ENCODE measurements at places on chromosomes 16 and 17.

DNA sequence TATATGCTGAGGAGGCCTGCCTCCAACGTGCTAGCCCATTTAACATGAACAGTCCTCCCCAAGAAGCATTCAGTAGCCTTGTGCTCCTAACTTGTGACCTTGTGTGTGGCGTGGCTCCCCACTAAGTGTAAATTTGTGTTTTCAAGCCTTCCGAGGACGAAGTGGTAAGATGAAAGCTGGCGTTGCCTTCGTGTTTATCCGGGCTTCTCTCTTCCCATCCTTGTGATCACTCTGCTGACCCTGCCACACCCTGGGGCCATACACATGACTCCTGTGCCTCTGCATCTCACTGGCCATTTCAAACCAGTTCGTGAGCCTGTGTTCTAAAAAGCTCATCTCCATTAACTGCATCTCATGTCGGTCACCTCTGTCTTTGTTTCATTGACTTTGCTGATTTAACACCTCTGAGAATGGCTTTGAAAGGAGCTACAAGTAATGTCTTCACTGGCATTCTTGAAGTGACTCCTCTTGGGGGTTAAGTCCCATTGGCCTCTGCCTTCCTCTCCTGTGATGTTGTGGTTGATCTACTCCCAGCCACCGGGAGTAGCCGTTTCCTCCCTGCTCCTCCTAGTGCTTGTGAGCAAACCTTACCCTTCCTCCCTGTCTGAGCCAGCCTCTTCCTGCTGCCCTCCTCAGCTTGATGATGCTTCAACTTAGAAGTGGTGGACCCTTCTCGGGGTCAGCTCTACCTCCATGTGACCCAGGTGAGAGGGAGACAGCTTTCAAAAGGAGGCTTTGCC lies 27.4 kb upstream of the NAGLU start:
- peak; percentile 70 for DNase-seq

GRCh38 chr17:75219815-75220214 lies 14.3 kb downstream of the NUP85 start:
- no peak for DNase-seq

GRCh38 chr17:2064520-2064971 lies 9.6 kb downstream of the HIC1 start:
- no peak for DNase-seq

DNA sequence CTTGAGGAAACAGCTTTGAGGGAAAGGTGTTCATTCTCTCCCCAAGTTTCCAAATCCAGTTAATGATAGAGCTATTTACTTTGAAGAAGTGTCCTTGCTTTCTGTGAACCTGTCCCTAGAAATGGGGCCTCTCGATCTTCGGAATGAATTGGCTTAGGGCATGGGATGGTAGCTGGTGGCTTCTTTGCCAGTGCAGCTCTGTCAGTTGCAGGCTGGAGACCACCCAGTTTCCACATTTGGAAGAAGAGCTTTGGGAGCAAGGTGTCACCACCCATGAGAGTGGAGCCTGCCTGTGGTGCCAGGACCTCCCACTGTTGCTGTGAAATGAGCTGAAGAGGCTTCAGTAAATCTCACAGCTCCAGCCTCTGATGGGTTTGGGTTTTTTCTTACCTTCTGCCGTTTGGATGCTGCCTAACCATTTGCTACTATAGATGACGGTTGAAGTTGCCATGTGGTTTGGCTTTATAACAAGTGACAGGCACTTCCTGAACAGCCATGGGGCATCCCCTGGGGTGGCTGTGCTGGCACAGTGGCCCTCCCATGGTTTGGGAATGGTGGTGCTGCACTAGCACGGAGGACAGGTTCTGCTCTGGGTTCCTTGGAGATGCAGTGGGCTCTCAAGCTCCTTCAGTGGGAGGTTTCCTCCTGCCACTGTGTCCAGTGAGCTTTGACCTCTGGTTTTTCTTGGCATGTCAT lies 19.5 kb upstream of the SLC5A10 start:
- DNase-seq, result no peak

- no peak for DNase-seq
These were observed 31.1 kb upstream of the ZFPM1 start for GRCh38 chr16:88421871-88422433.

- DNase-seq, result no peak
These were observed 2.7 kb downstream of the GCGR start for GRCh38 chr17:81806461-81807209.

- no peak for DNase-seq
These were observed 28.1 kb upstream of the KRT17 start for GRCh38 chr17:41652461-41652970.

DNA sequence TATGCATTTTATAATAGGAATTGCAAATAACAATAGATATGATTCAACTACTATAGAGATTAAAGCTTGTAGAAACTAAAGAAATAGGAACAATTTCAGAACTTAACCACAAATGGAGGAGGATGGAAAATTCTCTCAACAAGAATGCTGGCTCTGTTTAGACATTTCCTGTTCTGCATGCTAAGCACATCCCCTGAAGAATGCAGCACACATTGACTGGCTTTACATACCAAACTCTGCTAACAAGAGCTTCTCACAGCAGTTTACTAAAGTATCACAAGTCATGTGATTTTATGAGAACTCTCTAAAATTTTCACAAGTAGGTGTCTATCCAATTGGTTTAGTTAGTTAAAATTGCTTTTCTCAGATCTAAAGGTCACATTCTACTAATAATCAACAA lies 85.2 kb downstream of the SPAG9 start:
- DNase-seq, result no peak

- no peak for DNase-seq
These were observed 5.7 kb upstream of the KRT13 start for GRCh38 chr17:41511116-41511515.

DNA sequence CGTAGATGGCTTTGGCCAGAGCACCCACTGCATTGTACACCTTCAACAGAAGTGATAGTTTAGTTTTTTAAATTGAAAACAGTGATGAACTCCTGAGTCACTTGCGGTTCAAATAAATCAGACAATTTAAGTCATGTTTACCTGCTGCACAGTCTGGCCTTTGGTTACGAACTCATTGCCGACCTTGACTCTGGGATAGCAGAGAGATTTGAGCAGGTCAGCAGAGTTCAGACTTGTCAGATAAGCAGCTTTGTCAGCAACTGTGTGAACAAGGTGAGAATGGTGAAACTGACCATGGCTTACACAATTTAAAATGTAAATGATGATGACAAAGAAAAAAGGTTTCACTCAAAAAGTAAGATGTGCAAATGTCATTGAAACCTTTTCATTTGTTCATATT lies 9.3 kb downstream of the MYH4 start:
- no peak for DNase-seq

DNA sequence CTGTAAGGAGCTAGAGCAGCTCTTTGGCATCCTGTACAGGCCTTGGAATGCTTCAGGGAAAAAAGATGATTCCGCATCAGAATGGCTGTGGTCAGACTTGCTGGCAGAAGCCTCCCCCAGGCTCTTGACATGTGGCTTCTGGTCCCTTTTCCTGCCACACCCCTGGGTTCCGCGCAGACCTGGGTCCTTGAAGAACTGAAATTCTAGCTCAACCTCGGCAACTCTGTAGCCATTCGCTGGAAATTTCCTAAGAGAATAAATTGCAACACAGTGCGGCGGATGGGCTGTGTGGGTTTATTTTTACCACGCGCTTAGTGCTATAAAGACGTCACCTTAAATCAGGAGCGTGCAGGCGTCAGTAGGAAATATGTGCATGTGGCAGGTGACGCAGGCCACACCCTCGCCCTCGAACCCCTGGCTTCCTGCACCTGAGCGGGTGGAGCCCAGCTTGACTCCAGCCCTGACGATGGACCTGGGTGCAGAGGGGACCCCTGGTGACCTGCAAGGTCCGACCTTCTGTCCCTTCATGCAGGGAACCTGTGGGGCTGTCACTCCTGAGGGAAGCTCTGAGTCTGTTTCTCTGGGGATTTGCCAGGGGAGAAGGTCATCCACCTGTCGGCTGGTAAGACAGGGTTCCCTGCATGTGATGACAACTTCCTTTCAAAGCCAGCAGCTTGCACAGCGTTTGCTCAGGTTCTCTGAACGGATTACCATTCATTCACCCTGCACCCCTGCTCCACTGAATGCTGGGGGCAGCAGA lies 46.3 kb downstream of the METRNL start:
- no peak for DNase-seq

GRCh38 chr17:8109661-8110455 lies 8.5 kb downstream of the ALOXE3 start:
- DNase-seq, result no peak

DNA sequence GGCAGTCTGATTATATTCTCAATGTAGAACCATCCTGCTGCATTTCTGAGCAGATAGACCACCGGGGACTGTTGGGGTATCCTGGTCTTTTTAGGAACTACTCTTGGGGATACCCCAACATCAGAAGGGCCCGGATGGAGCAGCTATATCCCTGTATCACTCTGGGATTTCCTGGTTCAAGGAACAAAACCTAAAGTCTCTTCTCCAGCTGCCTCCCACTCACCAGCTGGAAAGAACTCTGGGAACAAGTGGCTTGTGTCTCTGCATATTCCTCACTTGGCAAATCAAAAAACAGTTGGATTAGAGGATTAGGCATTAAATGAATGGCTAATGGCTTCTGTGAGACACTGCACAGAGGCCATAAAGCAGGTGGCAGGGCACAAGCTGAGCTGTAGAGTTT lies 62.3 kb upstream of the HS3ST2 start:
- no peak for DNase-seq

DNA sequence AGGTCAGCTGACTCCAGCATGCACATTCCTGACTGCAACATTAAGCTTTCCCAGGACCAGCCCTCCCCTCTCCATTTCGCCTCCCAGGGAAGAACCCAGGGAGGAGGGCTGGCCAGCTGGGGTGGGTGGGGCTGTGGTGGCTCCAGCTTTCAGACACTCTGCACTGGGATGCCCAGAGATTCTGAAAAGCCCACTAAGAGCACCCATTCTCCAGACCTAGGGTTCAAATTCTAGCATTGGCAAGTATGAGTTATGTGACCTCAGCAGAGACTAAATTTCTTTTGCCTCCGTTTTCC lies 7.8 kb downstream of the DLX3 start:
- no peak for DNase-seq

DNA sequence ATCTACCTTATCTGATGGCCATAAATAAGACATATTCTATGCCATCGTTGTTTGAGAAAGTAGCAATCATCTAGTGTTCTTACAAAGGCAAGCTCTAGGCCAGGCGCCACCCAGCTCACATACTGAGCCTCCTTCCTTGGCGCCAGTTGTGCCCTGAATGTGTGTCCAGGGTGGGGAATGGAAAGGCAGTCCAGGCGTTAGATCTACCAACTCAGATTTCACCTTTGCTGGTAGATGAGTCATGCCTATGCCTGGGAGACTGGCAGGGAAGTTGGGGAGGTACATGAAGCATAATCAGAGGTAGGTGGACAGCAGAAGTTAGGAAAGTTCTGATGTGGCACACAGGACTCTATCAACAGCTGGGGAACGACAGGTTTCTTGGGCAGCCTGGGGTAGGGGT lies 23.6 kb downstream of the SDR42E1 start:
- no peak for DNase-seq

GRCh38 chr17:56111706-56112485 lies 41.4 kb upstream of the ANKFN1 start:
- DNase-seq, result no peak

Data from GDM1 (cell line).